NCI-H1048 (cell line): ENCODE measurements at places on chromosomes 6 and 20.

GRCh38 chr20:36792422-36792821 is 18.9 kb upstream of the DSN1 start:
- DNase-seq, result no peak

- no peak for DNase-seq
These were observed 191.8 kb downstream of the KIF16B start for GRCh38 chr20:16381444-16381843.

DNA sequence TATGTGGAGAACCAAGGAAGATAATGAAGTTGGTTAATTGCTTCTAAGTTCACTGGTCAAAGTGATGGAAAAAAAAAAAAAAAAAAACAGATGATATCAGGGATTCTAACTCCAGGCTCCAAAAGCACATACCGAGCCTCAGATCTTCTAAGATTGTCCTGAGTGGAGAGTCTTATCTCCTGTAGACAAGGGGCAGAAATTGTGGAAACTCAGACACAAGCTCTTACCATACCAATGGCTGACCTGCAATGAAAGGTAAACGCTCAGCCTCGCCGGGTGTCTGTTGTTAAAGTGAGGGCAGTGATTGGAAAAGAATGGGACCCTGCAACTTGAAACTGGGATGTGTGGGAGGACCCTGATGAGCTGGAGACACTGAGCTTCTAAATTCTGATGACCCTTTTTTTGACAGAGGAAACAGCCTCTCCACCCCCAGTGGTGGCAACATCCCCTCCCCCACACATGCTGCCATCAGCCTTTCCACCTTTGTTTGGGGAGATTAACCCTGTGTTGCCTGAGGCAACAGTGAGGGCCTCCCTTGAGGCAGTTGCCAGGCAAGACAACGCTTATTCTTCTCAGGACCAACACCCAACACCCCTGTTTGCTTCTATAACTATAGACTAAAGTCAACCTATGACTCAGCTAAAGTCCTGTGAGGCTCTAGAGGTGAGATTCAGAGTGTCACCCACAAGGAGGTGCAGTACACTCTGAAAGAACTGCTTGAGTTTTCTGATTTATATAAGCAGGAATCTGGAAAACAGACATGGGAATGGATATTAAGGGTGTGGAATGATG is 154.0 kb downstream of the THBS2 start:
- no peak for DNase-seq

DNA sequence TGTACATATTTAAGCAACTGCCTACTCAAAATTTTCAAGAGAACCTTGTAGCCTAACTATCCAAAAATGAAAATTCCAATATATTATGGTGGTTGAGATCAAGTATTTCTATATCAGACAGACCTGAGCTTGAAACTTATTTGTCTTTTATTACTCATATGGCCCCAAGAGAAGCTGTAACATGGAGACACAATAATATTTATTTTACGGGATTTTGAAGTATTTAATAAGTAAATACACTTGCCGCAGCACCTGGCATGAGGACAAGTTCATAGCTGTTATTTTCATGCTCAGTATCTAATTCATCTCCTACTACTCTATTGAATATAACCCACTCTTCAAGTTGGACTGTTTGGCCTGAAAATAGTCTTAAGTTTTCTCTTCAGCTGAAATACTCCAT is 28.0 kb downstream of the PTPRK start:
- no peak for DNase-seq
